Activated naive CD4-positive, alpha-beta T cell (primary cell): ENCODE measurements at places on chromosomes 2 and 18.

DNA sequence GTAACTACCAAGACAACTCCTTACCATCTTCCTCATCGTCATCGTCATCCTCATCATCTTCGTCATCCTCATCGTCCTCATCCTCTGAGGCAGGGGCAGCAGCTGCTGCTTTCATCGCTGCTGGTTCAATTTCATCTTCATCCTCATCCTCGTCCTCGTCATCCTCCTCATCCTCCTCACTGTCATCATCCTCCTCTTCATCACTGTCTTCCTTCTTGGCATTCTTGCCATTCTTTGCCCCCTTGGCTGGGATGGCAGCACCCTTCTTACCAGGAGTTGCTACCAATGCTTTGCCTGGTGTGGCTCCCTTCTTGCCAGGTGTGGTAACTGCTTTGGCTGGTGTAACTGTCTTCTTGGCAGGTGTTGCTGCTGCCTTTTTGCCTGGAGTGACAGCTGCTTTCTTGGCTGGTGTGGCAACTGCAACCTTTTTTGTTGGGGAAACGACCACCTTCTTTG, 2.7 kb downstream of the NCL start:
- no peak for DNase-seq

DNA sequence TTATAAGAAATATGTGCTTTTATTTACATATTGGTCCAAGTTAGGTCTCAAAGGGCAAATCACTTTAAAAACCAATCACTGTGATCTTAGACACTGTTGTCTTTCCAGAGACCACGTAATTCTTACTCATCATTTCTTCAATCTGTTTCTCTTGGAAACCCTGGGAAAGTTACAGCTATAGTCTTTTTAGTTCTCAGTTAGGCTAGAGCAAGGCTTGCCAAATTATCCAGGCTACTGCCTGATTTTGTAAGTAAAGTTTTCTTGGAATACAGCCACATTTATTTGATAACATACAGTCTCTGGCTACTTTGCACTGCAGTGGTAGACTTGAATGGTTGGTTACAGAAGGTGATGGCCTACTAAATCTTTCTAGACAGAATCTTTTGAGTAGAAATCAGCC, 106.0 kb downstream of the KIAA1328 start:
- no peak for DNase-seq

DNA sequence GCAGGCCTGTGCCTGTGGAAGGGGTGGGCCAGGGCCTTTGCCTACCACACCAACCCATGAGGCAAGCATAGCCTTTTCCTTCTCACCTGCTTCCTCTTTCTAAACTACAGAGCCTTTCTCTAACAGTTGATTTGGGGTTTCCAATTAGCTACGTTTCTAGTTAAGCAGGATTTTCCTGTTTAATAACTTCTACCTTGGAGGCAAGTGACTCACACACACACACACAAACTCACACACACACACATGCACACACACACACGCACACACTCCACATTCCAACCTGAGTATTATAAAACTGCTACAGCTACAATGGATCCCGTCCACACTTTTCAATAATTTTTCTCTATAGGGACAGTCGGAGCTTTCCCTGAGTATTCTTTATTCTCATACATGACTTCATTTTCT, 84.9 kb downstream of the SOX11 start:
- no peak for DNase-seq

GRCh38 chr2:8217468-8218030, 464.3 kb upstream of the ID2 start:
- no peak for DNase-seq

GRCh38 chr18:63465059-63465458, 11.7 kb upstream of the SERPINB5 start:
- DNase-seq = no peak

DNA sequence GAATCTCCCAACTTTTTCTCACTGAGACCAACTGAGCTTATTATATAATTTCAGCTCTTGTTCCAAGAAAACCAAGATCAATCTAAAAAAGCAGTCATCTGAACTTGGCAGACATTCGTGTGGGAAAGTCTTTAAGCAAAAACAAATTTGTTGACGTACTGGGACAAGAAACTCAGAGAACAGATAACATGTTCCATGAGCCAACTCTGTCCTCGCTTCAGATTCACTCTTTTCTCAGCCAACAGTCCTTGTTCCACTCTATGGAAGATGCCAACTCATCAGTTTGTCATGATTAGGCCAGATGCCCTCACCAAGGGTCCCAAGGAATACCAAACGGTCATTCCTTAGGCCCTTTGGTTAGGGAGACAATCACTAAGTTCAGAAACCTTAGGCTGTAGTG, 224.2 kb upstream of the CTAGE1 start:
- DNase-seq = no peak

DNA sequence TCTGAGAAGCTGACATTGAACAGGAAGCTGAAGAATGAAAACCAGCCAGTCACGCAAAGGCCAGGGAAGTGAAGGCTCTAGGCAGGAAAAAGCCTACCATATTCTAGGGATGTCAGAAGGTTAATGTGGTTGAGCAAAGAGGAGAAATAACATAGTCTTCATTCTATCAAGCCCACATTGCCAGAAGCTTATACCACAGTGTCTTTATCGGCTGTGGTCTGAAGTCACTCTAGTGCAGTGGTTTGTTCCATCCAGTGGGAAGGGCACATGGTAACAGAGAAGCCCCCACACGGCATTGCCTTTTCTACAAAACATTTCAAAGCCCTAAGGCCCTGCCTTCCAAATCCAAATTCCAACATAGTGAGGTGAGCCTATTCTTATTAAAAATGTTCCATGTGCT, 311.3 kb downstream of the TNS1 start:
- DNase-seq = no peak

DNA sequence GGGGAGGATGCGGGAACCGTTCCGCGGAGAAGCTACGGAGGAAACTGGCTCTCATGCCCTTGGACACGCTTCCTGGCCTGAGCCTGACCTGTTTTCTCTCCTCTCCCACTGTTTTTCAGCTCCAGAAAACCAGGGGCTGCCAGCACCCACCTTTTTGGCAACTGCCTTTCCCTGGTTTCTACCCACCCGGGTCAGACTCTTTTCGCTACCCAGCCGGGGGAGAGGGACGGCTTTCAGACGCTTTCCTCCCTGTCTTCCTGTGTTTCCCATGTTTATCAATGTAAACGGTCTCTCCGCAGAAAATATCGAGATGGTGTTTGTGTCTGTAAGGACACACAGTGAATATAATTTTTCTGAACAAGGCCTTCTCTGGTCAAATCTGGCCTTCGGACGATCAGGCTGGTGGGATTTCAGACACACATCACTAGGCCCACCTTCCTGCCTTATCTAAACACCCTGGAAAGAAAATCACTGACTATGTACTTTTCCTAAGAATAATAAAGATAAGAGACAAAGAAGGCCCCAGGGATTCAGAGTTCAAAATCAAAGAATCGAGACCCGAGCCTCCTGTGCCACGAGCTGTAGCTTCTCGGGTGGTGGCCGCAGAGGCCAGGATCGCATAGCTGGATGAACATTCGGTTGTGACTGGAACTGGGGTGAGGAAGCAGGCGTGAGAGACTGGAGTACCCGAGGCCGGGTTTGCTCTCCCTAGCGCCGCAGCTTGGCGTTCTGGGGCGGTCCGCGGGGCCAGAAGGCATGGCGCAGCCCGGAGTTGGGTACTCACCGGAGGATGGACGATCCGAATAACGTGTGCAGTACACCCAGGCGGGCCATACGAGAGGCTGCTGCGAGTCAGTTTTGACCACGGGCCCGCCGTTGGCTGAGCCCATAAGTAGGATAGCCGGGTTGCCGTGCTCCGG, 1.7 kb downstream of the EN1 start:
- DNase-seq = no peak

- no peak for DNase-seq
Observed at GRCh38 chr2:224722770-224723169, 6.6 kb upstream of the CCDC195 start.

- no peak for DNase-seq
Observed at GRCh38 chr2:98484652-98485452, 40.2 kb downstream of the INPP4A start.

GRCh38 chr2:115386465-115386864, 944.0 kb downstream of the DPP10 start:
- no peak for DNase-seq

DNA sequence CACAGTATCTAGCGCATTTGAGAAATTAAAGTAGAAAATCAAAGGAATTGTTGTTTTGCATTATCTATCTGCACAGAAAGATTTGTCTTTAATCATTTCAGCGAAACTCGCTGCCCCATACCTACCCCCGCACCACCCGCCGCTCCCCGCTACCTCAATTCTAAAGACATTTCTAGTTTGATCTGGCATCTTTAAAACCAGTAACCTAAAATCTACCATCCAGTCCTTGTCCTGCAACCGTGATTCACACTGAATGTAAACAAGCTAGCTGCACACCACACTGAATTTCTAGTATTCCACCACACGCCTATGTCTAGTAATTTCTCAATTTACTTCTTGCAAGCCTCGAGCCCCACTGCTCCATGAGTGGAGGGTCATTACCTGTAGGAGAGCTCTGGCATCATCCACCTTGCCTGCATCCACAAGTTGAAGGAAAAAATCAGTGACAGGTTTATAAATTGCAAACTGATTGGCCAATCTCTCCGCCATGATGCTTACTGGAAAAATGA, 60.1 kb downstream of the ABCG8 start:
- DNase-seq = no peak

GRCh38 chr2:98416383-98417159, 28.1 kb upstream of the INPP4A start:
- no peak for DNase-seq

DNA sequence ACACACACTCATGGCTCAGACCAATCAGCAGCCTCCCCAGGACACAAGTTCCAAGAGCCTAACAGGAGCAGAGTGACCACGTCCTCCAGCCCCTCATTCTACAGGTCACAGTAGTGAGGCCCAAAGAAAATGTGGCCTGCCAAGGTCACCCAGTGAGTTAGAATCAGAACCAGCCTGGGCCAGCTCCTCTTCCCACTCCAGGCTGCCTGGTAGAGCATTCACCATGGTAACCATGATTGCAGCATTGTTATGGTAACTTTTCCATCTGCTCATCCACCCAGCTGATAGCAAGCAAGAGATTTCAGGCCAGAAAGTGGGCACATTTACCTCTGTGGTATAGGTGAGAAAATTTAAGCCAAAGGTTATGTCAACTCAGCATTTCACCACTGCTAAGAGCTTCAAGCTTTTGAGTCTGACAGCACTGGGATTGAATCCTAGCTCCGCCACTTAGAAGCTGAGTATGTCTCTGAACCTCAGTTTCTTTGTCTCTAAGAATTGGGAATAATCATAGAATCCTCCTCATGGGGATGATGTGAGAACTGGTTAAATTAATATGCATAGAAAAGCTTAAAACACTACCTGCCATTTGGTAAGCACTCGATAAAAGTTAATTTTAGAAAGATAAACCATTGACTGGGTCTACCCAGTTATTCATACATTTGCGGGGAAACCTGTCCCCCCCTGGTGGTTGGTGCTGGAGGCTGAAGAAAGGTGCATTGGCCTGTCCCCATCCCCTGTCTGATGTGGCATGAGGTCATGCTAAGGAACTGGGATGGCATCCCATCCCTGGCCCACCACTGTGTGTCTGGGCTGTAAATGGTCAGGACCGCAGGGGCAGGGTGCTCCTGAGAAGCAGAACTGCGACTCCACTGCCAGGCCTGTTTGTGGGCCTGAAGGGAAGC, 181.5 kb downstream of the KLHL29 start:
- peak; percentile 2 for DNase-seq

- DNase-seq = no peak
Observed at GRCh38 chr2:230583581-230583980, 129.1 kb upstream of the CAB39 start.

DNA sequence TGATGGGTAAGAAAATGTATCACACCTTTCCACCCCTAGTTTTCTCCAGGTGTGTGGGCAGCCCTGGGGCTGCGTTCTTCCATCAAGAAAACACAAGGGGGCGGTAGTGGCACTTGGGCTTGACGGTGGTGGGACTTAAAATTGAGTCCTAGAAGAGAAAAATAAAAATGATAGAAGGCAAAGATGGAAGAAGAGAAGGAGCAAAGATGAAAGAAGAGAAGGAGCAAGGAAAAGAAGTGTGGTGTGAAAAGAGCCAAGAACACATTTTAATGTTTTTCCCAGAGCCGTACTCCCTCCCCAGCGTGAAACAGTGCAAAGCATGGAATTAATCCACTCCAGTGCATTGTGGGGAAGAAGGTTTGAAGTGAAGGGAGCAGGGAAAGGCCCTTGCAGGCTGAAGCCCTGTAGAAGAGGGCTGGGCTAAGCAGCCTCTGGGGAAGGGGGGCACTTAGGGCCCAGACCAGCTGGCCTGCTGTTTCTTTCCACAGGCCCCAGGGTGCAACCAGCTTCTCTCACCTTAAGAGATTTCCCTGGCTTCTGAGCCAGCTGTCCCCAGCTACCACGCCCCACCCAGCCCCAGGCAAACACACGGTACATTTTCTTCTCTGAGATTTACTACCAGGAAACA, 256.8 kb downstream of the RNF152 start:
- no peak for DNase-seq

- no peak for DNase-seq
Observed at GRCh38 chr18:44536046-44536445, 144.6 kb upstream of the SETBP1 start.

DNA sequence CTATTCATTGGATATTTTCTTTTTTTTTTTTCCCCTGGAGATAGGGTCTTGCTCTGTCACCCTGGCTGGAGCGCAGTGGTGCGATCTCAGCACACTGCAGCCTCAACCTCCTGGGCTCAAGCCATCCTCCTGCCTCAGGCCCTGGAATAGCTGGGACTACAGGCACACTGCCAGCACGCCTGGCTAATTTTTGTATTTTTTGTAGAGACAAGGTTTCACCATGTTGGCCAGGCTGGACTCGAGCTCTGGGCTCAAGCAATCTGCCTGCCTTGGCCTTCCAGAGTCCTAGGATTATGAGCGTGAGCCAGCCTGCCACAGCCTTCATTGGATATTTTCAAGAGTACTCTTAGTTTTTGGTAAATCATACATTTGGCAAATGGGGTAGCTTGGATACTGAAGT, 9.0 kb upstream of the MCFD2 start:
- no peak for DNase-seq

DNA sequence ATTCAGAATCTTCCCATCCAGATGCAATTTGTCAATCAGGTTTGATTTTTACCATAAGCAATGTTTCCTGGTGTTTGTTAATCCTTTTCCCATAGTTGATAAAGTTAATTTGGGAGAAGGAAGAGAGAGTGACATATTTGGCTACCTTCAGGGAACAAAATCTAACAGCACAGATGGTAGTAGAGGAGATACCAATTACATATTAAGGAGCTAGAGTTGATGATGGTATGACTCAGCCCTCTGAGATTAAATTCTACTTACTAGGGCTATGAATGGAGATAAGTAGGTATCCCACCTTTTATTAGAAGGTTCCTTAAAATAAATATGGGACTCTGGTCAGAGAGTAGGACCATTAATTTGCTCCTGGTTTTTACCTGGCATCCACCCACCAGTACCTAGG, 139.7 kb downstream of the EHBP1 start:
- DNase-seq = no peak

- no peak for DNase-seq
Observed at GRCh38 chr2:71546275-71546638, 92.9 kb downstream of the DYSF start.
